ENCODE measurements at places on chromosomes 5 and 9. TPM values are rescaled to one million over a fixed set of nuclear protein-coding genes. Genes with fewer than 3 reads are reported as not detected.

The IFNA1 gene
- not detected for total RNA-seq

DNA sequence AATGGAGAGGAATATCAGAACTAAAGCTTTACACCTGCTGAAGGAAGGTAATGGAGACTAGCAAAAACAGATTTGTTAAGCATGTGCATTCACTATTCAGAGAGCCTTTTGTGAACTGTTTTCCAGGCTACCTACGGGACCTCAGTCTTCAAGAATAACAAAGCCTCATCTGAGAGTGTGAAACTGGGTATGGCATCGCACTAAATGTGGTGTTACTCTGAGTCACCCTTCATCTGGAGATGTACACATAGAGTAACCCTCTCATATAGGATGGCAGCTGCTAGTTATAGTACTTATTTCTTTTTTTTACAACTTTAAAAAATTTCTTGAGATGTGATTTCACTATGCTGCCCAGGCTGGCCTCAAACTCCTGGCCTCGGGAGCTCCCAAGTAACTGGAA, 306.8 kb downstream of the ZNF608 start:
- no peak for DNase-seq

- DNase-seq = no peak
These were observed 175.1 kb upstream of the PITX1 start for GRCh38 chr5:135208903-135209721.

DNA sequence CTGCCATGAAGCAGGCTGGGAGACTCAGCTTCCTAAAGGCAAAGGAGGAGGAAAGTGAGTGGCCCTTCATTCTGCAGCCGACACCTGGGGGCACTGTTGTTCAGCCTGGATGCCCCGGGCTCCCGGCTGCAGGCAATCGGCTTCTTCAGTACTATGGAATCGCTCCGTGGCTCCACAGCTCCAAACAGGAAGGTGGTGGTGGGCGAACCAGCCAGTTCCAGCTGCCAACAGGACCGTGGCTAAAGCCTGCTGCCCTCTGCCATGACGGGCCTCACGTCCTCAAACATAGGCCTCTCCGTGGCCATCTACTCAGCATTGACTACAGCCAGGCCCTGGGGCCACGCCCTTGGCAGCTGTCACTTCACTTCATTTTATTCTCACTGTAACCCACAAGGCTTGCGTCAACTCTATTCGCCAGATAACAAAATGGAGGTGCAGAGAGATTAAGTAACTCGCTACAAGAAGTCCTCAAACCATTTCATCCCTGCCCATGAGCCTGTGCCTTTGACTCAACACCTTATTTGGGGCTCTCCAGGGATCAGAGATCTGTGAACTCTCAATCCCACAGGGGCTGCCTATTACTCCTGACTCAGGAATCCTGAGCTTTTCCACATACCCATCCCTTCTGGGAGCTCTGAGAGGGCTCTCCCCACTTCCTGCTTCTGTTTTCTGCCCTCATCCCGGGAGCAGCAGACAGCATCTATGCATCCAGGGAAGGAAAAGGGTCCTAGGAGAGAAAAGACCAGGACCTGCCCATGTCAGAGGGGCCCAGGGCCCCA, 38.0 kb downstream of the PAX5 start:
- peak; percentile 69 for DNase-seq

DNA sequence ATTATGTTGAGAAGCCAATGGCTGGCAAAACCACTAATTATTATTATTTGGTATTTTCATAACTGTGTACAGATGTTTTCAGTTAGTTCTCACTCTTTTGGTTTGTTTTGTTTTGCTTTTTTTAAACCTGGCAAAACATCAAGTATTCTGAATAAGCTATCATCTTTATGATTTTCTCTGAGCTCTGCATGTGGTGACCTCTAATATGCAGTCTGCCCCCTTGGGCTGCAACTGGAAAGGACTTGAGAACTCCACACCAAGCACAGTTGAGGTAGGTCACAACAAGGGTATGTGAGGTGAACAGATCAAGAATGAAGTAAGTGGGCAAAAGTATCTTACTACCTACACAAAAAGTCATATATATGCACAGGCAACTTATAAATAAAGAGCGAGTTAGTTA, 202.2 kb downstream of the NFIB start:
- DNase-seq = no peak

GRCh38 chr9:123450098-123450770, 94.2 kb downstream of the CRB2 start:
- no peak for DNase-seq

DNA sequence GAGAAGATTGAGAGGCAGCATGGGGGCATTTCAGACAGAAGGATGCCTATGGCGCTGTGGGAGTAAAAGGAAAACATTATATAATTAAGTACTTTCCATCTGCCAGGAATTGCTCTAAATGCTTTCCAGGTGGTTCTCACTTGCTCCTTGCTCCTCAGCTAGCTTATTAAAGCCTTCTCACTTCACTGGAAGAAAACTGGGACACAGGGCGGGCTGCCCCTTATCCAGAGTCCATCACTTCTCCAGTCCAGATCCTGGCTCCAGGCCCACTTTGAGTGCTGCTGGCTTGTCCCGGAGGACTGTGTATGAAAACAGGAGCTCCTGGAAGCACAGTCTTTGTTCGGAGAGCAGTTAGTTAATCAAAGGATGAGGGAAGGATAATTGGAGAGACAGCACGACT, 409.9 kb upstream of the ADAMTS16 start:
- no peak for DNase-seq

DNA sequence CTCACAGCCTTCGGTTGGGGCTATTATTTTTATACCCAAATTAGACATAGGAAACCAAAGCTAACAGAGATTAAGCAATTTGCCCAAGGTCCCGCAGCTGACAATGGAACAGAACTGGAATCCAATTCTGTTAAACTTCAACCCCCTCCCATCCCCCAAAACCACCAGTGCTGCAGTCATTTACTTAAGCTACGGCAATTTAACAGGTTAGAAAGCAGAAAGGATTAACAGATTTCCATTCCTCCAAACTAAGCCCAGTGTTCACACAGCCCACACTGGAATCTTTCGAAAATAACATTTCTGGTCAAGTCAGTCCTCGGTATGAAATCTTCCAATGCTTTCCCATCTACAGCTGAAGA, 1023.1 kb upstream of the DMAC1 start:
- DNase-seq = no peak

The PLEKHG4B gene
- total RNA-seq = not detected

The PCDHGA11 gene
- 9.3 TPM for total RNA-seq

DNA sequence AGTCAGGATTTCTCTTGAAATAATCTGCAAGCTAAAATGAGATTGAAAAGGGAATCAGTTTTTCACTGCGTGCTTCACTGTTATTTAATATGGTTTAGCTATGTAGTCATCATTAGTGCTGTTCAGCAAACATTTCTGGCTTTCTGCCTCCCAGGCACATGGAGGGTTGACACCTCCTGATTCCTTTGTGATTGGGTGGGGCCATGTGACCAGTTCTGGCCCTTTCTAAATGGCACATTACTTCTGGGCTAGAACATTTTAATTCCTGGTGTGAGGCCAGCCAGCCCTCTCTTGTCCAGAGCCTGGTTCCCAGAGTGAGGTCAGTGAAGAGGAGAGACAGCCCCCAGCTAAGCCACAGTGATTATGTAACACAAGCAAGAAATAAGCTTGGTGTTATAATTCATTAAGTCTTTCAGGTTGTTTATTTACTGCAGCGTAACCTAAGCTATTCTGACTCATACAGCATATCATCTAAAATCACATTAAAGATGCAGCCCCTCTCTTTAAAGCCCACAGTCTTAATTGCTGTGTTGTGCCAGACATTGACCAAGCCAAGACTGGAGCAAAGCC, 17.4 kb upstream of the ARSI start:
- no peak for DNase-seq

The ZCCHC9 gene
- total RNA-seq = 48.0 TPM

The SLIT3 gene
- total RNA-seq = not detected

GRCh38 chr5:86679529-86679928, 61.8 kb downstream of the COX7C start:
- DNase-seq = peak; percentile 59

GRCh38 chr5:116544531-116545241, 29.9 kb downstream of the SEMA6A start:
- no peak for DNase-seq

DNA sequence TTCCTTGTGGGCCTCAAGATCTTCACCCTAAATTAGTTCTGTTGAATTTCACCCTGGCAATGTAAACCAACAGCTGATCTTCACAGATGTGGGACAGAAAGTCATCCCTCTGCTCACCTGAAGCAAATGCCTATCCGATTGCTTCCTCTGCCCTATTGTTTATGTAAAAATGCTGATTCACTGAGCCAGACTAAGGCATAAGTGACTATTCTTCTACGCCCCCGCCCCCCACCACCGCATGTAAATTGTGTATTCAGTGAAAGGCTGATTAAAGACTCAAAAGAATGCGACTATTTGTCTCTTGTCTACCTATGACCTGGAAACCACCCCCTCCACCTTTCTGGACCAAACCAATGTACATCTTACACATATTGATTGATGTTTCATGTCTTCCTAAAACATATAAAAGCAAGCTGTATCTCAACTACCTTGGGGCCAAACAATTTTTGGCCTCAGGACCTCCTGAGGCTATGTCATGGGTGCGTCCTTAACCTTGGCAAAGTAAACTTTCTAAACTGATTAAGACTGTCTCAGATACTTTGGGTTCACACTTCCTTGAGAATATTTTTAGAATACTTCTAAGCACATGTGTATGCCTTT, 129.7 kb upstream of the BOD1 start:
- DNase-seq = no peak

DNA sequence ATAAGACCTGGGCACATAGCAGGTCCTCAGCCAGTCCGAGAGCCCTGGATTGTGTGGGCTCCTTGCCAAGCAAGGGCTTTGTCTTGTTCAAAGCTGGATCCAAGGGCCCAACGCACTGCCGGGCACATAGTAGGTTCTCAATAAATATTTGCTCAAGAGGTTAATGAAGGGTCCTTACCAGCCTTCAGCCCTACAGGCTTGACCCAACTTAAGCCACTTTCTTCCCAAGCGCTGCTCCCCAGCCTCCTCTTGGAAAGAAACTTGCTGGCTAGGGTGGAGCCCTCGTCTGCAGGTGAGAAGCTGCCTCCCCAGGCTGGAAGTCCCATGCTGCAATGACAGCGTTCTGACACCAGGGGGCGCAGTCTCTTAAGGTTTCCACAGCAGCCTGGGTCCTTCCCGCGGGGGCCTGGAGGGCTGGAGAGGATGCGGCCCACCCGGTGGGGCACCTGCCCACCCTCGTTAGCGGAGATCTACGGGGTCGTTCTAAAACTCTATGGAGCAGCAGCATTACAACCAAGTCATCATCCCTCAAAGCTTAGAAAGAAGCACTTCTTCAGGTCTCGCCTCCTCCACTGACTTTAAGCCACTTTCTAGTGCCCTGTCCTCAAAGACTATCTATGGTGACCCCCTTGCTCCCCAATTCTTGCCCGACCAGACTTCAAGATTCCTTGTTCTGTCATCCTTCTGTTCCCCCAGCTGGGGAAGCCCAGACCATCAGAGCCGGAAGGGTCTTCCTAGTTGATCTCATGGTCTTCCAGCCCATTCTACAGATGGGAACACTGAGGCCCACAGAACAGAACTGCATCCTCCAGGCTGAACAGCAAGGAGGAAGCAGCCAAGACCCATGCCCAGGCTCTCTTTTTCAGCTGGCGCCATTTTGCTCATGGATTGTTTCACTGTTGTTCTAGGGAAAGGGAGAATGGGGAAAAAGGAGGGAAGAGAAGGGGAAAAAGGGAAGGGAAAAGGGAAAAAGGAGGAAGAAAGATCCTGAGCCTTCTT, 115.4 kb downstream of the LHX2 start:
- peak; percentile 92 for DNase-seq

- DNase-seq = no peak
These were observed 82.0 kb upstream of the TRIM32 start for GRCh38 chr9:116605060-116605459.

Measured in Karpas-422 (cell line).